Lower leg skin (tissue), 4 donors: ENCODE measurements at places on chromosomes 7 and 10. TPM values are rescaled to one million over a fixed set of nuclear protein-coding genes. Genes with fewer than 3 reads are reported as not detected.

GRCh38 chr10:52359441-52359840 is 45.4 kb downstream of the DKK1 start:
- DNase-seq = no peak

The OPN4 gene
- total RNA-seq = 0.29 TPM

- DNase-seq = no peak
Measured at GRCh38 chr7:70016044-70016770, 417.9 kb downstream of the AUTS2 start.

DNA sequence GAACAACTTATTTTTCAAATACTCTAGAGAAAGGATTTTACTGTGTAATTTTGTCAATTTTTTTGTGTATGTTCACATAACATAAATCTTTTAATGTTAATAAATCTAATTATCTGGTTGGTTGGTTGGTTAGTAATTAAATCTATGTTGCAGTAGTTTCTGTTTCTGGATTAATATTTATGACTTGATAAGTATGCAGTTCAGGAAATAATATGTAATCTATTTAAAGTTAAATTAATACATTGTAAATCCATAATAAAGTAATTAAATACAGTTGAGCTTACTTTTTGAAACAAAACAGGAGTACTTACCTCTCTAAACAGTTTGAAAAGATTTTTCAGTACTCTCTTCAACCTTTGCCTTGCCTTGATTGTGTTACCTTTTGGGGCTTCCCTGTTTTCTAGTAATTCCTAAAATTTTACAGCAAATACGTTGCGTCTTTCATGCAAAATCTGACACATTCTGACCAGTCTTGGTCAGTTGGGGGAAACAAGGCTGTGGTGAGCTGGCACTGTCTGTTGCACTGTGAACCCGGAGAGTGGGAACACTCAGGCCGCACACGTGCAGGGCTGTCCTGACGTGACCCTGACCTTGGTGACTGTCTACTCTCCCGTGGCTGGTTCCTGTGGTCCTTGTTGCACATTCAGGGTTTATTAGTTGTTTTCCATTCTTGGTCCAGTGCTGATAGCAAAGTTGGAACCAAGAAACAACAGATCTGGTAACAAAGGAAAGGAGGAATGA is 45.6 kb upstream of the FGL2 start:
- no peak for DNase-seq

DNA sequence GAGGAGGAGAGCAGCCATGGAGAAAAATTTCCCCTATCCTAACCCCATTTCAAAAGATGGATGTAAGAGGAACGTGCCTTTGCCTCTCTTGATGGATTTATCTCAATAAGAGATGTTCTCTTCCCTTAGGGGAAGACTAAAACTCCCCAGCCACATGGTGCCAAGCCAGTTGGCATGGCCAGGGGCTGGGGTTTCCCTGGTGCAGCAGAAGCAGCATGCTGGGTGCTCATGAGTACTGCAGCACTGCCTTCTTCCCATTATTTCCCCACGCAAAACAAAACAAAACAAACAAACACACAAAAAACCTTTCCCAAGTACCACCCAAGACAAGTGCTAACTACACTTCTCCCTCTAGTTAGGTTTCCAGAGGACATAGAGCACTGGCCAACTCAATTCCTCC is 97.2 kb downstream of the DOCK4 start:
- no peak for DNase-seq

DNA sequence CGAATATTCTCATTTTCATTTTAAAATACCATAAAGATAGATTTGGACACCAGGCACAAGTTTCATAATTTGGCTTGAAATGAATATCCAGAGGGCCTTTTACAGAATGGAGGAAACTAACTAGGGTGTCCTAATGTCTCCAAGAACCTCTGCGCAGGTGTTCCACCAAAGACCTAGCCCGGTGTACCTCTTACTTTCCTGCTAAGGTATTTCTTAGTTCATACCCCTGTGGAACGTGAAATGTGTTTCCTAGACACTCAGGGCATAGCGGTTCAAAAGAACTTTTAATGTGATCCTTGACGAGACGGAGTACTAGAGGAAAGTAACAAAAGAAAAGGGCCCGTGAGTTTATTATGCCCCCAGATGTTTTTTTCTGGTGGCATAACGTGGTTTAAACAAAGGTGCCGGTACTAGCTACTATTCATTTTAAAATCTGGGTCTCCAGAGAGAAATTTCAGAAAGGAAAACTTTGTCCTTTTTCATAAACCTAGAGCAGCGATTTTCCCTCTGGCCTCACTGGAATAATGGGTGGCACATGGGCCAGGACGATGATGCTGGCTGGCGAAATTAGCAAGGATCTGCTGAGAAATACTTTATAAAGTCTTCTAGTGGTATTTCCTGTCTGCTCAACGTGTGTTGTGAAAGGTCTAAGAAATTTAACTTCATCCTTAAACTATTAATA is 1.4 kb downstream of the APBB1IP start:
- no peak for DNase-seq

The ARHGAP12 gene
- 29.9 TPM for total RNA-seq

DNA sequence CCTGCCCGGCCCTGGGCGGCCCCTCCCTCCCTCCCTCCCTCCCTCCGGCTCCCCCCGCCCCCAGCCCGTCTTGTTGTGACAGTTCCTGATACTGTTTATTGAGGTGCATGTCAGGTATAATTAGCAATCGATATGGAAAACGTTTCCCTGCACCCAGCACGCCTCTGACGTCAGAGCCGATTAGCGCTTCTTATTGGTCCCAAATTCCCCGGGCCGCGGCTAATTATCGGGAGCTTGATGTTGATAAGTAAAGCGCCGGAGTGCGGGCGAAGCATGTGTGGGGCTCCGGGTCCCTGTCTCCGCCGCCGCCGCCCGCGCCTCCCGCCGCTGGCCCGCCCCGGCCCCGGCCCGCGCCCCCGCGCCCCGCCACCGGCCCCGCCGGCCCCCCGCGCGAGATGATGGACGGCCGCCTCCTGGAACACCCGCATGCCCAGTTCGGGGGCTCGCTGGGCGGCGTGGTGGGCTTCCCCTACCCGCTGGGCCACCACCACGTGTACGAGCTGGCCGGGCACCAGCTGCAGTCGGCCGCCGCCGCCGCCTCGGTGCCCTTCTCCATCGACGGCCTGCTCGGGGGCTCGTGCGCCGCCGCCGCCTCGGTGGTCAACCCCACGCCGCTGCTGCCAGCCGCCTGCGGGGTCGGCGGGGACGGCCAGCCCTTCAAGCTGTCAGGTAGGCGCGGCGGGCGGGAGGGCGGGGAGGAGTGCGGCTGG is at the start of gene UNCX:
Gene UNCX, plus strand, starts transcription at position 250 of the 710 bp plus-strand sequence. Its CDS starts 146 bp downstream, at position 396.
- no peak for DNase-seq

The CARD11 gene
- 0.17 TPM for total RNA-seq

DNA sequence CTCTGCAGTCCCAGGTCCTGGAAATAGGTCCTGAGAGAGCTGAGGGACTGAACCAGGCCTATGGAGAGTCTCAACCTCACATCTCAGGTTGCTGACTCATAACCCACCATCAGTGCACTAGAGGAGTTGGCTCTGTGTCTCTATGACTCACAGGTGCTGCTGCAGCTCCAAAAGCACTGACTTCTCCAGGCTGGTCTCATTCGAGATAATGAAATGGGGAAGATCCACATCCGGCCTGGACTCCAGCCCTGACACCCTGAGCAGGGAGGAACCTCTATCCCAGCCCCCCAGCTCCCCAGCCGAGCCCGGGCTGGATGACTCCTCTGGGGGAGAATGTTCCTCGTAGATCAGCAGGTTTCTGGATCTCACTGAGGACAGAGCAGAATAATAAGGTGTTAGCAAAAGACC is 35.5 kb upstream of the DGKI start:
- no peak for DNase-seq

The MYH16 gene
- not detected for total RNA-seq

GRCh38 chr10:2456834-2457233 is 610.5 kb upstream of the PFKP start:
- DNase-seq = no peak

DNA sequence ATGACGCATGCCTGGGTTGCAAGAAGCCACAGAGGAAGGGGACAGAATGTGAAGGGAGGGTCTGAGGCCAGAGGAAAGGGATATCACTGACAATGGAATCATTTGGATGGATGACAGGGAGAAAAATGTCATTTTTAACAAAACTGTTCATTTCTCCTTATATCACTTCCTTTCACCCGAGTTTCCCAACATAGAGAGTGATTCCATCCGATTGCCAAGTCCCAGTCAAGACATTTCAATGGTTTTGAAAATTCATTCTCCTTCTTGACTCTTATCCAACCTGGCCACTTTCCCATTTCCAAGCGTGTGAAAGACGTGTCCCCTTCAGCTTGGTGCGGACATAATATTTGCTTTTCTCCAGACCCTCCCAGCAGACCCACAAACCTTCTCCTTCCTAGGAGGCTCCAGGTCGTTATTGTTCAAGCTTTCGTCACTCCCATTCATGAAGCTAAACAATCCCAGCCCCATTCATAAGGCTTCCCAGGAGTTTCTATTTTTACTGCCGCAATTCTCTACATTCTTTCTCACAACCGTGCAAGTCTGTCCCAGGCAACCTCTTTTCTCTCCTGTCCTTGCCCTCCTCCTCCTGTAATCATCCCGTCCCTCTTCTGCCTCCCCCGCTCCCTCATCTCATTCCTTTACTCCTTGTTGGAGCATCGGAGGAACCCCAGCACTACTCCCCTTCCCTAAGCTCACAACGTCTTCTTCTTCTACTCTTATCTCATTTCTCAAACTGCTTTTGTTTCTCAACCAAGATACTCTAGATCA is 301.3 kb upstream of the KLF6 start:
- DNase-seq = no peak

- DNase-seq = no peak
Measured at GRCh38 chr7:131026297-131027000, 292.4 kb upstream of the KLF14 start.

DNA sequence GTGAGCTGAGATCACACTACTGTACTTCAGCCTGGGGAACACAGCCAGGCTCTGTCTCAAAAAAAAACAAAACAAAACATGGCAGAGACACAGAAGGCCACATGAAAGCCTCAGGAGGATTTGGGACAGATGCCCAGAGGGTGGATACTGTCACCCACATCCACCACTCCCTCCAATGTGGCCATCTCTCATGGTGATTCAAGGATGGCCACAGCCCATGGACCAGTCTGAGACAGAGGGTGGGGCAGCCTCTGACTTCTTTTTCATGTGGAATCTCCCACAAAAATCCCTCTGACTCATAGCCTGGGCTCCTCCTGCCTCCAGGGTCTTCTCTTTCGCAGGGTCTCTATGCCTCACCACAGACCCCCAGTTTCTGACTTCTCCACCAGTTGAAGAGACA is 59.0 kb upstream of the GTF2I start:
- DNase-seq = no peak

The C10orf67 gene
- total RNA-seq = 1.3 TPM

The PTEN gene
- 87.4 TPM for total RNA-seq

DNA sequence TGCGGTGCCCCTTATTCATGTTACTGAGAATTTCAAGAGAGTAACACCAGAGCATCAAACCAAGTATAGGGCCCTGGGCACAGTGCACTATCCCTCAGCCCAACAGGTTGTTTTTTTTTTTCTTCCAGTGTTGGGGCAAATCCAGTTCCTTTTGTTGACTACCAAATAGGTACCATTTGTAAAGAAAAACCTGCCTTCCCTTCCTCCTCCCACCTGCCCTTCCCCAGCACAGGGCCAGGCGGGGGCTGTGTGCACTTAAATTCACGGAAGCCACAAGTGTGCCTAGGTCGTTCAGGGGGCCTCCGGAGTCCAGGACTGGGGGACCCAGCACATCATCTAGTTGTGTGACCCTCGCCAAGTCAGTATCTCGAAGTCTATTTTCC is 595 bp upstream of the SFXN4 start:
- DNase-seq = no peak

GRCh38 chr10:99551158-99551557 is 18.4 kb downstream of the NKX2-3 start:
- no peak for DNase-seq

GRCh38 chr10:95688648-95689047 is 5.1 kb downstream of the TCTN3 start:
- no peak for DNase-seq

- no peak for DNase-seq
Measured at GRCh38 chr10:6562221-6562620, 17.9 kb downstream of the PRKCQ start.

DNA sequence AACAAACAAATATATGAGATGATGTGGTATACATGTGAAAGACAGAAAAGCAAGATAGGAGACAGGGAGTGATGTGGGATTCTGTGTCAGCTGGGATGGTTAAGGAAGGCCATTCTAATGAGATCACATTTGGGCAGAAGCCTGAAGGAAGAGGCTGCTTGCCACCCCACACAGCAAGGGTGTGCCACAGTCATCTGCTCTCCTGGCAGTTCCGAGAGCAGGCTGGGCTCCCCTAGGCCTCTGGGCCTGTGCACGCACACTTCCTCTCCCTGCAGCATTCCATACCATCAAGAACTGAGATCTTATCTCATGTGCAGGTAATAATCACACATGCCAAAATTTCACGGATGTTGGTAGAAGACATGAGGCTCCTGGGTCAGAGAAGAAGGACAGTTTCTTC is 43.1 kb downstream of the SYPL1 start:
- no peak for DNase-seq

GRCh38 chr10:108629834-108630233 is 1293.5 kb downstream of the XPNPEP1 start:
- no peak for DNase-seq

DNA sequence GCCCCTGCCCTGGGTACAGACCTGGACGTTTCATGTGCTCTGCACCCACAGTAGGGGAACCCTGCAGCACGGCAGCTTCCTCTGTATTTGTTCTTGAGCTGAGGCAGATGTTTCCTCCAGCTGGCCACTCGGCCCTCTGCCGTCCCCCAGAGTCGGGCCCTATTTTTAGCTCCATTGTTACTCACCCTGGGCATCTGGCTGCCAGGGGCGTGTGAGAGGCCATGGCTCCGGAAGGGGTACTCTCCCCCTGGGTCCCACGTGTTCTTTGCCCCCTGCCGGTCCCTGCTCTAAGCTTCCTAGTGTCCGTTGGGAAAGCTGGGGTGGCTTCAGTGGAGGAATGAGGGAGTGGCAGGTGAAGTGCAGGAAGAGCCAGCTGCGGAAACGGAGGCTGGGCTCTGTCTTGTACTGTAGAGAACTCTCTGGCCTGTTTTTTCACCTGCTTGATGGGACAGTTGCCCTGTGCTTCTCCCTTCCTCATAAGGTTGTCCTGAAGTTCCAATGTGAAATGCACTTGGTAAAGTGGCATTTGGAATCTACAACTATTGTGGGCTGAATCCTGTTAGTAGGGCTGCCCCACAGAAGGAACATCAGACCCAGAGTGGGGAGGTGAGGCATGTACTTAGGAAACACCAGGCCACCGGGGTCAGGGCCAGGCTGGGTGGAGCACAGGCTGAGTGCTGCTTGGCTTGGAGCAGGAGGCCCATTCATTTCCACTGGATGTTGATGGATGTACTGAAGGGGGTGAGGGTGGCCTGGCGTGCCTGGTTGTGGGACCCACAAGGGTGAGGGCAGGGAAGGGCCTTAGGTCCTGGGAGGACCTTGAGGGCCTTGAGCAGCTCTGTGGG is 30.6 kb downstream of the PALD1 start:
- peak; percentile 88 for DNase-seq

- no peak for DNase-seq
Measured at GRCh38 chr7:42617071-42617765, 294.7 kb downstream of the C7orf25 start.

- no peak for DNase-seq
Measured at GRCh38 chr10:124681091-124681490, 63.1 kb downstream of the FAM53B start.

- DNase-seq = peak; percentile 45
Measured at GRCh38 chr7:107813524-107813923, 10.5 kb upstream of the SLC26A3 start.
